Stimulated activated CD4-positive, alpha-beta T cell treated with anti-CD3 and anti-CD28 coated beads, Interleukin-12 subunit alpha, Interleukin-12 subunit beta, amount 100 ng/mL, for 48 hours (primary cell): ENCODE measurements at places on chromosomes 13 and 19.

- no peak for DNase-seq
Measured at GRCh38 chr19:1007399-1008251, 7.4 kb downstream of the GRIN3B start.

DNA sequence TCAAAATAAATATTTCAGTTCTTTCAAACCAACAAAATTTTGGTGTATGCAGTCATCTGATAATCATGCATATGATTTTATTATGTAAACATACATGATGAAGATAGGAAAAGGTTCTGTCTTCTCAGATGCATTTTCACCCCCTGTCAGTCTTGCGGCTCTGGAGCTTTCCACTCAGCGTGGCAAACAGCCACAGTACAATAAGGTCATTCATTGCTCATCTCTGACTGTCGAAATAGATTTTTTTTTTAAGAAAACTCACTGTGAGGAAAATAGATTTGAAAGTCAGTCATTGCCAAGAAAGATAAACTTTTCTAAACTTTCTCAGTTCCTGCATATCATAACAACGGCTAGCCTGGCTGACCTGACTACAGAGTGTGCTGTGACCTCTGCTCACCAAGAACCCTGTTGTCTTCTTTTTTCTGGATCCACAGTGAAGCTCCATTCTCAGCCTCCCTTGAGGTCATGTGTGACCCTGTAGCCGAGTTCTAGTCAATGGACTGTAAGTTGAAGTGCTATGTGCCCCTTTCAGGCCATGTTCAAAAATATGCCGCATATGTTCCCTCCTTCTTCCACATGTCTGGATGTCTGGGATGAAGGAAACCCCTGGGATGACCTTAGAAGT, 519.6 kb downstream of the KLF5 start:
- DNase-seq: no peak

- DNase-seq: no peak
Measured at GRCh38 chr19:45352914-45353796, 12.6 kb downstream of the KLC3 start.

DNA sequence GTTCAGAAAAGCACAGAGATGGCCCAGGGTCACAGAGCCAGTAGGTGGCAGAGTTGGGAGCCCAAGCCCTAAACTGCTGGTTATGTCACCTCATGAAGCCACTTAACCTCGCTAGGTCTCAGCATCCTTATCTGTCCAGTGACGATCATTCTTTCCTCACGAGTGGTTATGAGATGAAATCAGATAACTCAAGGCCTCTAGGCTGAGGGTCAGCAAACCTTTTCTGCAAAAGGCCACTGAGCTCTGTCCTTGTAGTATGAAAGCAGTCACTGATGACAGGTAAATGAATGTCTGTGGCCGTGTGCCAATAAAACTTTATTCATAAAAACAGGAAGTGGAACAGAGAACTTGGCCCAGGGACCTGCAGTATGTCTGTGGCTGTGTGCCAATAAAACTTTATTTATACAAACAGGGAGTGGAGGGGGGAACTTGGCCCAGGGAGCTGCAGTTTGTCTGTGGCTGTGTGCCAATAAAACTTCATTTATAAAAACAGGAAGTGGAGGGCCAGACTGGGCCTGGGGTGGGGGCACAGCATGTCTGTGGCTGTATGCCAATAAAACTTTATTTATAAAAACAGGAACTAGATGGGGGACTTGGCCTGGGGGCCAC, 71.2 kb downstream of the GNG7 start:
- no peak for DNase-seq
